ENCODE measurements at places on chromosomes 3 and 15.

DNA sequence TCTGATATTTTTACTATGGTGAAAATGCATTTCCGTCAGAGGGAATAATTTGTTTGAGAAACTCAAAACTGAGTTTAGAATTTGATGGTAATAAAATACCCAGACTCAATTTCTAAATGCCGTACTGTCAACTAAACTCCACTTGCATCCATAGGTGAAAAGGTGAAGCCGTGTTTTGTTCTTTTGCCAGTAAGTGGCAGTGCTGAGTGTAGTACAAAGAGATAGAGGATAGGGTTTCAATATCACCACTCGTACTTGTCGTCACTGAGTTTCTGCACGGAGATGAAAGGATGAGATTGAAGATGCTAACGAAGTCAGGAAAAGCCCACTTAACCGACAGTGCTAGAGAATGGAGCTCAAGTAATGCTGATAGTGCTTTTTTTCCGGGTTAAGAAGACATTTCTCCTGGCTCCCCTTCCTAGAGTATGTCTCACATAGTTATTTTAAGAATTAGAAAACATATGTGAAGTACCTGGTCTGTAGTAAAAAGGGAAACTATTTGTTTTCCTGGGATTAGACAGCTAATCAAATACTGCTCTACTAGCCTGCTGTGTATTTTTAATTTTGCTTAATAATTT, 345.1 kb downstream of the IL5RA start:
- peak; percentile 8 for DNase-seq

DNA sequence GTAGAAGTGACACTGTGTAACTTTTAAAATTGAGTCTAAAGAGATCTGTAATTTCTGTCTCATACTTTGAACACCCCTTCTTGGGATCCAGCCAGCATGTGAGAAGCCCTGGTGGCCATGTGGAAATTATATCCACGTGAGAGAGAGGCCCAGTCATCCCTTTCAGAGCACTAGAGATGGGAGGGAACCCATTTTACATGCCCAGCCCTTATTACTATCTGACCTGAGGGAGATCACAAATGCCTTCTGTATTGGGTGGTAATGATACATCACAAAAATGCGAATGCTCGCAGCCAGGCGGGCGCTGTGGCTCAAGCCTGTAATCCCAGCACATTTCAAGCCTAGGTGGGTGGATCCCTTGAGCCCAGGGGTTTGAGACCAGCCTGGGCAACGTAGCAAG, 27.3 kb upstream of the TRAK1 start:
- no peak for DNase-seq

DNA sequence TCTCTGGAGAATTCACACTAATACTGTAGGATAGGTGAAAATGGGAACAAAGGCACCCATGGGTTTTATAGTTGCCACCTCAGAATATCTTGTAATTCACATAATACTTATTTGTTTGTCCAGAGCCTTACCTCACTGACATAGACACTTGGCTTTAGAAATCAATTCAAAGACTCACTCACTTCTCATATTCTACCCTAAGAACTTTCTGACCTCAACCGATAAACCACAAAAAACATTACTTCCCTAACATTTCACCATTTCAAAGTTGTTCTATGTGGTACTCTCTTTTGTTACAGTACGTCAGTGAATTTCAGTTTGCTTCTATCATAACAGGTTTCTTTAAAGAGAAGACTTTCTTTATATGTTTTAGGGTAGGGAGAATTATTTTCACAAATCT, 359.3 kb downstream of the IGSF11 start:
- DNase-seq = no peak

DNA sequence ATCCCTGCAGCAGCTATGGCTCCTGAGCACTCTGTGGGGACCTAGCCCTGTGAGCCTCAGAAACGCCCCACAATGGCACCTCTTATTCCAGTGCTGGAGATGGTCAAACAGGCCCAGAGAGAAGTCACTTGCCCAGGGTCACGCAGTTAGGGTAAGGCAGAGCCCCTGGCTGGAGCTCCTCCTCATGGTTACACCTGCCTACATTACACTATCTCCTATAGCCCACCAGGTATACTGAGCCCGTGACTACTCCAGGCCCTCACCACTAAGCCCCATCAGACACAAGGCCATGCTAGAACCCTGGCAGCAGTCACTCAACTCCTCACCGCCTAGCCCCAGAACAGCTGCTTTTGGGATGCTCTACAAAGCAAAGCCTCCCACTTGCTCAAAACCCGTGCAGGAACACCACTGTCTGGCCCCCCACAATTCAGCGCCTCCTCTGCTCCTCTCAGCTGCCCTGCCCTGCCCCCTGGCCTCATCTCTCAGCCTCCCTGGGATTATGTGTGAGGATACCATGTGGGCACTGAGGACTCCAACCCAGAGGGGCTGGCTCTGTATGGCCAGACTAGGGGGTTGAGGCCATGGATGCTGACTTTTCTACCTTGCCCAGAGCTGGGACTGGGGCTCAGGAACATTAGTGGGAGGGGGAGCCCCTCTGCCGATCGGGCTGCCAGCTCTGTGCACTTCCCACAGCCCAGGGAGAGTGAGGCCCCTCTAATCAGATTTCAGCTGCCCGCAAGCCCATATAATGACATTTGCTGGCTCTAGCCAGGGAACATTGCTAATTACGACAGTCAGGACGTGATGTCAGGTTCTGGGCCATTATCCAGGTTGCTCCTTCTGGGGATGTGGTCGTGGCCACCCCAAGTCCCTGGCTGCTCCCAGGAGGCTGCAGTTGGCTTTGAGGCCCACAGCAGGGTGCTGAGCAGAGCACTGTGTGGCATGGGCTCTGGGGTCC, 4.0 kb downstream of the NT5DC2 start:
- DNase-seq = peak; percentile 0

DNA sequence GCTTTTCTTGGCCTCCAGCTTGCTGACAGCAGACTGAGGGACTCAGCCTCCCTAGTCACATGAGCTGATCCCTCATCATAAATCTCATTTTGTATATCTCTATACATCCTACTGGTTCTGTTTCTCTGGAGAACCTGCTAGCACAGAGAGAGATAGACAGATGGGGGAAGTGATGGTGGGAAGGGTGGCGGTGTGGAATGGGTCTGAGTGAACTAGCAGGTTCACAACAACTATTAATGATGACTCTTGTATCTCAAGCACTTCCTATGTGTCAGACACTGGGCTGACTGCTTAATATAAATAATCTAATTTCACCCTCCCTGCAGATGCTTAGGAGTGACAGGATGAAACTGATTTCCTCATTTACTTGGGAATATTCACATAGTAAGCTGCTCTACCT, 106.9 kb upstream of the TLE3 start:
- DNase-seq = no peak

GRCh38 chr3:45029216-45029615, 3.1 kb downstream of the CLEC3B start:
- no peak for DNase-seq

- DNase-seq = no peak
These were observed 146.1 kb upstream of the IQSEC1 start for GRCh38 chr3:13219077-13219901.

DNA sequence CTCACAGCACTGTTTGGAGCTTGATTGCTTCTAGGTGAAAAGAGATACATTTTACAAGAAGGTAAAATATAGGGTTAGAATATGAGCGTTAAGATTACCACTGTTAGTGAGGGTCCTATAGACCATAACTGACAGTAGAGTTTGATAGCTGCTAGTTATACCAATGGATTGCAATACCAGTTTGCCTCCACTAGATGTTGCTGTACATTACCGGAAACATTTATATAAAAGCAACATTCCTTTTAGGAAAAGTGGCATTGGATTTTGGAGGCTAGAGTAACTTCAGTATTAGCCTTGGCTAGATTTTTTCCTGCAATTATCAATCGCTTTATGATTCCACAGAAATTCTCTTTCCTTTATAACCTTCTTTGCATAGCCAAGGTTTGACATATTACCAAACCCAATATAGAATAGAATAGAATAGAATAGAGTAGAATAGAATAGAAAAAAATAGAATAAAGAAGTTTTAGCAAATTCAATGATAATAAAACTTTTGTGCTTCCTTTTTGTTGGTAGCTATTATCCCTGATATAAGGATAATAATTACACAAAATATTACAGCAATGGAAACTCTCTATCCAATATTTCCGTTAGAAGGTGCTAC, 1093.6 kb upstream of the ALCAM start:
- DNase-seq = no peak

DNA sequence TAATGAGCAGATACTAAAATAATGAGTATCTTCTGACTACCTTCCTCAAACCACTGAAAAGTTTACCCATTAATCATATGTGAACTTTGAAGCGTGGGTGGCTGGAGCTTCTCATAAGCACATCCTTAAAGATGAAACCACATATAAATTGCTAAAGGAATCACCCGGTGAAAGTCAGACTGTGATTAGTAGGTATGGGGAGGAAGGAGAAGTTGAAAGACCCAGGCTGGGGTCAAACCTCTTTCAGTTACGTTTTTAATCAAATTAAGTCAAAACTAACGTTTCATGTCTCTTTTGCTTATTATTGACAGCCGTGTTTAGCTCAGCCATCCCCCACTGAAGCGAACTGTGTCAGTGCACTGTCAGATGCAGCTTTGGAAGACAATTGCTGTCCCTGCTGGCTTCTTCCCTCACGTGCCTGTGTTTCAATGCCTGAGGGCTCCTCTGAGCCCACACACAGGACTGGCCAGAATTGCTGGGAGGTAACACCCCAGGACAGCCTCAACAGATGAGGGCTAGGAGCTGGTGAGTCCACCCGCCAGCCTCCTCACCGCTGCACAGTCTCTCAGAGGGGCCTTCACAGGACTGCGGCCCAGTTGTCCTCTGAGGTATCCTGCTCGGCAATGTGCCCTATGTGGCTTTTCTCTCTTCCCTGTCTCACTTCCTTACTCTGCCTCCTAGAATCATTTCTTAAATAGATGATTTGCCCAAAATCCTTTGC, 29.3 kb upstream of the SH3BP5 start:
- peak; percentile 81 for DNase-seq

- DNase-seq = no peak
These were observed 14.2 kb downstream of the BFSP2 start for GRCh38 chr3:133414021-133414392.

DNA sequence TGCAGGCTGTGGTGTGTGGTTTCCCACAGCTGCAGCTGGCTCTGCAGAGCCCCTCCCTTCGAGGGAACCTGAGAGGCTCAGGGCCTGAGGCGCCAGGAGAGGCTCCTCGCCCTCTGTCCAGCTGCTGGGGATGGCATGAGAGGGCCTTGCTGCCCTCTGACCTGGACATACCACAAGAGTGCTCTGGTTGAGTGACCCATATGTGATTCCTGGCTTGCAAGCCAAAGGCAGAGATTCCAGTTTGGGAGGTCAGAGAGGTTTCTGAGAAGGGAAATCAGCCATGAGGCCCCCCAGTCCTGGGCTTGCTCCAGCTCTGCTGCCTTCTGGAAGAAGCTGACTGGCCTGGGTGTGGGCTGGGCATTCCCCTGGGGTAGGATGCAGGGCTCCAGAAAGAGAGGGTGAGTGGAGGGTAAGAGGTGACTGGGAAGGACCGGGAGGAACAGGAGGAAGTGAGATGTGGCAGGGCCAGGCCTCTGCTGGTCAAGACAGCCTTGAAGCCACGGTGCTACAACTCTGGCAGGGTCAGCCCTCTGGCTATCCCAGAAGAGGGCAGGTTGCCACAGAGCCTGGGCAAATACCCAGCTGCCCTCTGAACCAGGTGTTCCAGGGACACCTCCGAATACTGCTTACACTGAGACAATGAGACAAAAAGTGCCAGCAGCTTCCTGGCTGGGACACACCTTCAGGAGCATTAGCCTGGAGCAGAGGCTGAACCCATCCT, 16.0 kb upstream of the SRP14 start:
- DNase-seq = peak; percentile 46

- no peak for DNase-seq
These were observed 226.0 kb upstream of the CGNL1 start for GRCh38 chr15:57150066-57150865.

GRCh38 chr15:96893159-96893906, 562.8 kb downstream of the NR2F2 start:
- DNase-seq = no peak

GRCh38 chr3:132283440-132283839, 33.8 kb upstream of the ACP3 start:
- DNase-seq = no peak

DNA sequence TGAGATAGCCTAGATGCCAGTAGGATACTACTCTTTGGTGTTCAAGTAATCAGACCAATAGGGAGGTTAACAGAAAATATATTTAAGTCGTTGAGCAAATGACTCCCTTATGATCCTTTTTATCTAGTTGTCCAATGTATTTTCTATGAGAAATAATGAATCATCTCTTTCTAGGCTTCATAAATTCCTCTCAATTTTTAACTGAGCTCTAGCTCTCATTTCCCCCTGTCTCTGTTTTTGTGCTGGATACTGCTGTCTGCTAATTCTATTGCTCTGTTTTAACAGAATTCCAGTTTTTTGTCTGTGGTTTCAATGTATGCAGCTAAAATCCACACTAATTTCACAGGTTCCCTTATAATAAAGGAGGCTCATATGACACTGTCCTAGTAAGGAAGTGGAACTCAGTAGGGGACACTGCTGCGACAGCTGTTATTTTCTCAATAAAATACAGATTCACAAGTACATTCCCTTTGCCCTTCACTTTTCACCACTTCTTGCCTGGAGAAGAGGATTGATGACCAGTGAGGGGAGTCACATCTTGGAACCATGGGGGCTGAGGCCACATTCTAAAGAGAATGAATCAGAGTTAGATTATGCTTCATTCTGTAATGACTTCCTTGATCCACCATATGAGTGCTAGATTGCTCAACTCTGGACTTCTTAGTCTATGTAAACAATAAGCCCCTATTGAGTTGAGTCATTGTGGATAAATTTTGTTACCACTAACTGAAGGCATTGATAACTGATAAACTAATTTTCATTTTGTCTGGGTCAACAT, 558.7 kb upstream of the KCNMB2 start:
- DNase-seq = peak; percentile 8

DNA sequence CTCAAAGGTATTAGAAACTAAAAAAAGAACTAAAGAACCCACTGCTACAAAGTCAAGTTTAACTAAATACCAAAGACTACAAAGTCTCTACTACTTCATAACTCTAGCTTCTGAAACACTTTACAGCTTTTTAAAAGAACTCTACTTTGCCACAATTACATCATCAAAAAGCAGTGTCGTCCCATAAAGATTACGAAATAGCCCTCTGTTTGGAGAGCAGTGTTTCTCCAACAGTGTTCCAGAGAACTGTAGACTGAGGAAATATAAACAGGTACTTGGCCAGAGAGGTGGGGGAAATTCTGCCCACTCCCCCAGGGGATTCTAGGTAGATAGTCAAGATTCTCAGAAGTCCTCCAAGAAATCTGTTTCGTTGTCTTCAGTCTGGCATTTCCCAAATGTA, 225.6 kb downstream of the PDZRN3 start:
- no peak for DNase-seq

DNA sequence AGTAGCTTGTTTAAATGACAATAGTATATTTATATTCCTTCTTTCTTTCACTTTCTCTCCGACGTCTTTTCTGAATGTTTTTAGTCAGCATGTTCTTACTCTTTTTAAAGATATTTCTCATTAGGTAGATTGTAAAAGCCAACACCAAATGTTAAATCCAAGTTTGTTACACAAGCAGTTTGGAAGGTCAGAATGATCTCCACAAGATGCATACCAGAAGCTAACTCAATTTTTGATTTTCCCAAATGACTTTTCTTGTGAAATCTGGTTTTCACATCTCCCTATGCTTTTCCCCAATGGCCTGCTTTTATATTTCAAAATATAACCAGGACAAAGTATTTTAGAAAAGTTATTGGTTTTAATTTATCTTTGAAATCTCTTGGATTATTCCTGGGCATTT, 49.7 kb upstream of the TPRG1 start:
- no peak for DNase-seq

GRCh38 chr3:127100459-127101410, 92.2 kb upstream of the PRR23E start:
- no peak for DNase-seq
